Left colon (tissue), 2 donors: ENCODE measurements at places on chromosomes 7 and 10. TPM values are rescaled to one million over a fixed set of nuclear protein-coding genes. Genes with fewer than 3 reads are reported as not detected.

The XPNPEP1 gene
- total RNA-seq, result 77.5 TPM

The STRIP2 gene
- 2.4 TPM for total RNA-seq

DNA sequence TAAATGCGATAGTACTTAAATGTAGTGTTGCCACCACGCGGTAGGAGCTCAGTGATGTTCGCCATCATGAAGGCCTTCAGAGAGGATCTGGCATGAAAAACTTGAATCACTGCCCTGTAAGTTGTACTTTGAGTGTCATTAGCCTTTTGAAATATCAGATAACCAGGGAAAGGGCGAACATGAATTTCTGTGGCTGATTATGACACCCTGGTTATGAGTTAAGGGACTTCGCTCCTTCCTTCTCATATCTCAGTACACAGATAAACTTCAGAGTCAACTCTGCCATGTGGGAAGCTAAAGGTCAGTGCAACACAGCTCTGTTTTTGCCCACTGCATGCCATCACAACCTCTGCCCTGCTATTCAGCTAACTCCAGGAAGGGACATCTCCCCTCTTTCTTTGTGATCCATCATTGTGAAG is 8.9 kb upstream of the ACSL5 start:
- DNase-seq, result no peak

GRCh38 chr10:20648263-20648874 is 248.7 kb downstream of the NEBL start:
- DNase-seq, result no peak

The LIPF gene
- not detected for total RNA-seq

- no peak for DNase-seq
Measured at GRCh38 chr10:802506-802905, 113.0 kb upstream of the DIP2C start.

The RBP4 gene
- total RNA-seq, result 10.1 TPM

The ZDHHC16 gene
- total RNA-seq, result 31.5 TPM

The PHF14 gene
- total RNA-seq, result 26.4 TPM

The TFPI2 gene
- 0.47 TPM for total RNA-seq

DNA sequence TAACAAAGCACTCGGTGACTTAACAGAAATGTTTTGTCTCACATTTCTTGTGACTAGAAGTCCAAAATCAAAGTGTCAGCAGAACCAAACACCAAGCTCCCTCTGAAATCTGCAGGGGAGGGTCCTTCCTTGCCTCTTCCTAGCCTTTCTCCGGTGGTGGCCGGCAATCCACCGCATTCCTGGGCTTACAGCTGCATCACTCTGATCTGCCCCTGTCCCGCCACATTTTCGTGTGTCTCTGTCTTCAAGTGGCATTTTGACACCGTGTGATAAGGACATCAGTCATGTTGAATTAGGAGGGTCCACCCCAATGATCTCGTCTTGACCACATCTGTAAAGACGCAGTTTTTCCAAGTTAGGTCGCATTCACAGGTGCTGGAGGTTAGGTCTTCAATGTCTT is 30.5 kb upstream of the TOMM7 start:
- DNase-seq, result no peak

The WNT8B gene
- not detected for total RNA-seq

The NUP42 gene
- total RNA-seq, result 30.8 TPM

- DNase-seq, result no peak
Measured at GRCh38 chr7:87370660-87371180, 25.3 kb downstream of the CROT start.

The FAM241B gene
- 1.7 TPM for total RNA-seq

The POM121L12 gene
- total RNA-seq, result not detected

The C7orf33 gene
- not detected for total RNA-seq

DNA sequence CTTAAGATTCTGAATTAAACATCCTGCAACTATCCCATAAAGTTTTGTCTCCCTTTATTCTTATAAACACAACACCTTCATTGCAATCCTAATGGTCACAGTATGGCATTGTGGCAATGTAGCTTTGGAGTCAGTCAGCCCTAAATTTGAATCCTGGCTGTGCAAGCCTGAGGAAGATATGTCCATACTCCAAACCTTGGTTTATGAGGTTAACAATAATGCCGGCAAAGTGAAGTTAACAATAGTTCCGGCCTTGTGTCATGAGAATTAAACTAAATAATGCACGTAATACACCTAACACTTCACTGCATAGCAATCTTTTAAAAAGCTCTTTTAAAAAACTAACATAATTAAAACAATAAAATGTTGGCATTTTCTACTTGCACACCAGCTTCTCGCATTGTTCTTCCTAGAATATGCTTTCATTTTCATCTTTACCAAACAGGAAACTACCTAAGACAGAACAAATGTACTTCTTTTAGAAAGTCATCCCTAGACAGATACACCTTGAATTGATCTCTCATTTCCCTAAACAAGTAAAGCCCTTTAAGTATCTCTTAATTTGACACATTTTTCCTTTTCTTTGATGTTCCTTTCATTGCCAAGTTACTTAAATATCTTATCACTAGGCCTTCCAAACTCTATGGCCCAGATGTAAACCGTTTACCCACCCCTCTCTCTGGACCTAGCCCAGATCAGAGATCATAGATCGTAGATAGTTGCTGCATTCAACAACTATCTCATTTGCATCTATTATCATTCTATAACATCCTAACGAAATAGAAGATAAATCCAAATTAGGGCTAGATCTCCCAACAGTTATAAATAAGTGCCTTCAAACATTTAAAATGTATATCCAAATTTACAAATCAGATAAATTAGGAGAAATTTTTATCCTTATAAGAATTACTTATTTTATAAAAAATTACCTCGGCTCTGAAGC is 66.7 kb downstream of the CREB3L2 start:
- no peak for DNase-seq

DNA sequence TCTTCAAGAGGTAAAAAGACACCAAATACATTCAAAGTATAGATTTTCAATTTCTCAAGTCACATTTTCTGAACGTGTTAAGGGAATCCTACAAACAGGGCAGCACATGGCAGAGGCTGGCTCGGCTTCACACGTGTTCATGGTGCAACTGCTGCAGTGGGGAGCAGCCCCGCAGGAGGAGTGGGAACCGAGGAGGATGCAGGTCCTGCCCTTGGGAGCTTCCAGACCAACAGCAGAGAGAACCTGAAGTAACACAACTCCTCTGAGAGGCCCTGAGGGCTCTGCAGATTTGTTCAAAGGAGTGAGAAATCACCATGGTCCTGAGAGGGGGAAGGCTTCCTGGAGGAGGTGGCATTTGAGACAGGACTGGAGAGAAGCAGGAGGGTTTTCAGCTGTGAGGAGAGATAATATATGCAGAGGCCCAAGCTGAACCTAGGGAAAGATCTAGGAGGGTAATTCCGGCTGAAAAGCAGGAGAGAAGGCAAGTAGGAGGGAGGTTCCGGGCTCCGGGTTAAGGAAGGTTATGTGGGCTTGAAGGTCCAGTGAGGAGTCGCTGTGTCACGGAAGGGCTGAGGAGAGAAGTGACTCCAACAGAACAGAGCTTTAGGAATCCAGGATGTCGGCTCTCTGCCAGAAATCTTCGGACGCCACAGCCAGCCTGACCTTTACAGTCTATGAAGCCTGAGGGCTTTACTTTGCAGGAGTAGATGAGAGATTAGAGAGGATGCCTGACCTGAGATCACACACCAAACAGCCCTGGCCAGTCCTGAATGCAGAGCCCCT is 77.5 kb downstream of the GPR26 start:
- no peak for DNase-seq

The ACTA2 gene
- 245 TPM for total RNA-seq

DNA sequence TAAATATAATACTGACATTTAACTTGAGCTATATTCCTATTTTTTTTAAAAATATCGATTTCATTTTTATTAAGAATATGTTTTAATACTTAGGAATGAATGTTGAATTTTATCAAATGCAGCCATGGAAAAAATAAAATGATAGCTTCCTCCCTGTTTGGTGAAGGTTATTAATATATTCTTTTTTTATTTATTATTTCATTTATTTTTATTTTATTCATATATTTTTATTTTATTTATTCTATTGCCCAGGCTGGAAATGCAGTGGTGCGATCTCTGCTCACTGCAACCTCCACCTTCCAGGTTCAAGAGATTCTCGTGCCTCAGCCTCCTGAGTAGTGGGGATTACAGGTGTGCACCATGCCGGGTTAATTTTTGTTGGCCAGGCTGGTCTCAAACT is 160.2 kb downstream of the PKD1L1 start:
- no peak for DNase-seq

The SLC39A12 gene
- not detected for total RNA-seq

DNA sequence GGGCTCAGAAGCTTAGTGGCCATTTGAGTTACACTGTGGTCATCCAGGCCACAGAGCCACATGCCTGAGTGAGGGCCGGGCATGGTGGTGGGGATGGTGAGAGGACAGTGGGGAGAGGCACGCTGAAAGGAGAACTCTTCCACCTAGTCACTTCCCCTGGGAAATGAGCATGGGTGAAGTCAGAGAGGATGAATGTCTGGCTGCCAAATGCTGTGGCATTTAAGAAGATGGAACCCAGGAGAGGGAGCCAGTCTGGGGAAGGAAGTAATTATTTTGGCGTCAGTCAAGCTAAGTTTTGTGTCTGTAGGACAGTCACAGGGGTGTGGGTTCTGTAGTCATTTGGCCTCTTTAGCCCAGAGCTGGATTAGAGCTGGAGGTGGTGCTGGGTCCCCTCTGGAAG is 86.0 kb upstream of the PODXL start:
- DNase-seq, result no peak

- no peak for DNase-seq
Measured at GRCh38 chr7:157270060-157270444, 66.8 kb upstream of the DNAJB6 start.

GRCh38 chr10:119284679-119285096 is 77.3 kb downstream of the GRK5 start:
- no peak for DNase-seq

- peak; percentile 20 for DNase-seq
Measured at GRCh38 chr7:142880876-142881505, 4.6 kb downstream of the TRPV6 start.

DNA sequence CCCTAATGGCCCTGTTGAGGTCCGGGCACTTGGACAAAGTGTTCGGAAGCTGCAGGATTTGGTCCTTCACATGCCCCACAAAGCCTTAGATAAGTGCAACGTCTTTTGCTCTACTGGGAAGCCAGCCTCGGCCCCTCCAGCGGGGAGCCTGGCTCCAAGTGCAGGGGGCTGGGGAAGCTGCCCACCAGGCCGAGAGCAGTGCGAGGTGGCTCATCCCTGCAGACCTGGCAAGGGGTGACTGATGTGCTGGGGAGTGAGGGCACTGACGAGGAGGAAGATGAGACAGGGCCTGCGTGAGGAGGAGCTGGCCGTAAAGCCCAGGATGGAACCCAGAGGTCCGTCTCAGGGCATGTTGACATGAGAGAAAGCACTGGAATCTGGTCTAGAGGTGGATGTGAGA is 135.8 kb upstream of the NPS start:
- DNase-seq, result no peak

DNA sequence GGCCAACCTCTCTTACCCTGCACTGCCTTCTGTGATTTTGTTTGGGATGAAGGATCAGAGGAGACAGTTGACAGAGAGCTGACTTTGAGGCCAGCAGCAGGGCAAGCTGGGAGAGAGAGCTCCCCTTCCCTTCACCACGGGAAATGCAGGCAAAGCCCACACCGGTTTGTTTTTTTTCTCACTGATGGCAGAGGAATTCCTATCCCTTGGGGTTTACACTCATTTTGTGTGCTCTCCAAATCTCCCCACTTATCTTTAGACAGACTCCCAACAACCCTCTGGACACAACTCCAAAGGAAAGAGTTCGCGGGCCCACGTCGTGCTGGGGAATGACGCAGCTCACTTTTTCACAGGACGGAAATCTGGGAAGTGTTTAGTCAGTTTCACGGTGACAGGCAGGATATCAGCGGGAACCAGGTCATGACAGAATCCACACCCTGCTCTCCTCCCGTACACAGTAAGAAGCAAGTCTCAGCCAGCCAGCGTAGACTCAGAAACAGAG is 68.3 kb upstream of the FAM171A1 start:
- peak; percentile 13 for DNase-seq

The CRHR2 gene
- 0.09 TPM for total RNA-seq

The CPN1 gene
- not detected for total RNA-seq

The RELN gene
- total RNA-seq, result 1.5 TPM

DNA sequence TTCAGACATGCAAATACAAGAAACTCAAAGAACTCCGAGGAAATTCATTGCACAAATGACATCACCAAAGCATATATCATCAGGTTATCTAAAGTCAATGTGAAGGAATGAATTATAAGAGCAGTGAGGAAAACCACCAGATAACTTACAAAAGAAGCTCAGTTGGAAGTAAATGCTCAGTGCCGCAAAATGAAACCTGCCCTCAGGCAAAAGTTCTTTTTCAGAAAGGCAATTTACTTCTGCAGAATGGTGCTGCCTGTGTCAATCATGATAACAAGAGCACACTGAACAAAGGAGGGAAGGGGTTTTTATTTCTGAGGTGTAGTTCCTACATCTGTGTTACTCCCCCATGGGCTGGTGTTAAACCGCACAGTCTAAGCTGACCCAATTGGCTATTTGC is 550.6 kb upstream of the SEMA3D start:
- DNase-seq, result no peak

The LLCFC1 gene
- total RNA-seq, result not detected

DNA sequence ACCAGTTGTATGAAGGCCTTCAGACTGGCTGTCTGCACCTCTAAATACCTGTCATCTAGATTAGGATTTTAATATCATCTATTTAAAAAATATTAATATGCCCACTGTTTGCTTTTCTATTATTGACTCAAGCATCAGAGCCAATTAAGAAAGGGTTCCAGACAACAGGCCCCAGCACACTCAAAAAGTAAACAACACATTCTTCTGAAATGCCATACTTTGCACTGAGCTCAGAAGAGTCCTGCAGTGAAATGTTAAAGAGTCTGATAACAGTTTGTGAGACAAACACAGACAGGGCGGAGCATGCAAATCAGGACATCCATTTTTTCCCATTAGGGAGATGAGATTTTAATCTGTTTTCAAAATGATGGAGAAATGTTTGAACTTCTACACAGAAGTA is 45.9 kb upstream of the KLF6 start:
- DNase-seq, result no peak

DNA sequence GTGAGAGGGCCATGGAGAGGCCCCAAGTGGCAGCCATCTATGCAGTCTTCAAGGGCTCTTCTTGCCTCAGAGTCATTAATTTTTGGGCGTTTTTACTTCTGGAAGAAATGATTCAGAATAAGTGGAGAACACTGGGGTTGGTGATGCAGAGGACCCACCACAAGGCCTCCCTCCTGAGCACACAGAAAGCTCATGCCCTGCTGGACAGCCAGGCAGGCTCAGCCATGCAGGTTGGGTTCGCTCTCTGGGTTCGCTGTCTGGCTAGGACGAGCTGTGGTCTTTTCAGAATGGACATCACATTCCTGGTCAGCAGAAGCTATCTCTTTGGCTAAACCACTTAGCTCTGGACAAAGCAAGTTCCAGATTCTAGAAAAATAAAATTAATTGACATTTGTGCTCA is 480.8 kb downstream of the RPS24 start:
- DNase-seq, result no peak

DNA sequence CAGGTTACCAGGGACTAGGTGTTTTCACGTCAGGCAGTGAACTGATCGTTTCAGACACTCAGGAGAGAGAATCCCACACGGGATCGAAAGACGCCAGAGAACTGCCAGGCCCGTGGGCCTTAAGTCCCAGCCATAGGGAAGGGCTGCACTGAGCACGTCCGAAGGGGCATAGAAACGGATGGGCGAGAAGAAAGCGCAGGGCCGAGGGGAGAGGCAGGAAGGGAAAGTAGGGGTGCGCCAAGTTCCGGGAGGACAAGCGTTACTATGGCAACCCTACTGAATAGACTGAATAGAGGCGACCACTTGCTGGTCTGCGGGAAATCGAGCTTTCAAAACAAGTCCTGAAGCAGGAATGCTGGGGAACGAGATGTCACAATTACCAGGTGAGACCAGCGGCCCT is 421.3 kb upstream of the NUPR2 start:
- DNase-seq, result no peak

GRCh38 chr10:50565301-50566083 is 58.3 kb downstream of the SGMS1 start:
- DNase-seq, result no peak
